ENCODE measurements at places on chromosomes 5 and 9. TPM values are rescaled to one million over a fixed set of nuclear protein-coding genes. Genes with fewer than 3 reads are reported as not detected.

The CTXN3 gene
- total RNA-seq, result 13.9 TPM

The WDR31 gene
- 2.4 TPM for total RNA-seq

The EPB41L4A gene
- total RNA-seq, result 33.8 TPM

- DNase-seq, result no peak
Observed at GRCh38 chr5:93225748-93226147, 355.3 kb downstream of the NR2F1-AS1 start.

DNA sequence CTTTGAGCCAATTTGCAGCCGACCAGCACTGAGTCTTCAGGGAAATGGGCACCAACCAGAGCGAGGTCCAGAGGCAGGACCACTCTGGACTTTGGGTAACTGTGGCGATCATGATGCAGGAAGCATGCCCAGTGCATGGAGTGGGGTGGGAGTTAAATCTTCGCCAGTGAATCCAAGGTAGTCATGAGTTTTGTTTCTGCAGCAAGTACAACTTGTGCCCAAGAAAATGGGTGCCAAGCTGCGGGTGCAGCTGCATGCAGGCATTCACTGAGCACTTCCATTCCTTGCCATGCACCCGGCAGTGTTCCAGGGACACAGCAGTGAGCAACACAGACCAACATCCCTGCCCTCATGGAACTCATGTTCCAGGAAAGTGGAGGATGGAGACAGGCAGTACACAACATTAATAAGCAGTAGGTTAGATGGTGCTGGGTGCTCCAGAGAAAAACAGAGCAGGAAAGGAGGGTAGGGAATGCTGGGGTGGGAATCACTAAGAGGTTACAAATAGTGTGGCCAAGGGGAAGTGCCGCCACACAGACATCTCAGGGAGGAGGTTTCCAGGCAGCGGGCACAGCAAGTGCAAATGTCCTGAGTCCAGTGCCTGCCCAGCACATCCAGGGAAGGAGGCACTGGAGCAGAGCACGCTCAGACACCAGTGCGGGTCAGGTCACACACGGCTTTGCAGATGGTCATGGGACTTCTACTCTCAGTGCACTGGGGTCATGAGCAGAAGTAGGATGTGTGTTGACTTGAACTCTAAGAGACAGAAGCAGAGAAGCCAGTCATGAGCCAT, 48.2 kb upstream of the LMX1B start:
- DNase-seq, result no peak

- DNase-seq, result no peak
Observed at GRCh38 chr9:14293801-14294200, 20.1 kb downstream of the NFIB start.

- DNase-seq, result no peak
Observed at GRCh38 chr5:111755942-111756381, 1.0 kb downstream of the NREP start.

GRCh38 chr5:77301447-77301883, 91.0 kb downstream of the PDE8B start:
- no peak for DNase-seq

GRCh38 chr9:65449423-65449822, 164.4 kb upstream of the FOXD4L5 start:
- DNase-seq, result no peak

DNA sequence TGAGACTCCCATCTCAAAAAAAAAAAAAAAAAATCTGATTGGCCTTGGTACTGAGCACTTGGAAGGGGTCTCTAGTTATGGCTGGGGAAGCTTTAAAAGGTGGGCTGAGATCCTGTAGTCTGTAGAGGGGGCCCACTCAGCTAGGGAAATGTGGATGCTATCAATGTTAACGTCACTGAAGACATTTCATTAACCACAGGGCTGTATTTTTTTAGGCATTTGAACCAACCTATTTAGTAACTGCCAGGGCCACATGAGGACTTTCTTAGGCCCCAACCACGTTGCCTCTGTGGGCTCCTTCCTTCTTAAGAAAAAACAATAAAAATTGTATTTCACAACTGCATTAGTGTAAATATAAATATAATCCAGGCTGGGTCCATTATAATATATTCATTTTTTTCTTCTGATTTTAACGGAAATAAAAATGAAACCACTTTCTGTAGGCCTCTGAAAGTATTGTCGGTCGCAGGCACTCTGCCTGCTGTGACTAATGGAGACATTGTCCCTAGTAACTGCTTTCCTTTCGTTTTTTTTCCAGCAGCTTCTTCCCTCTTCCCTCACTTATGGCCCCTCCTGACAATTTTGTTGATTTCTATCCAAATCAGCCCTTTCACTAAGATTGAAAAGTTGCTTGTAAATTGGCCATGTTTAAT, 71.6 kb downstream of the GCNT1 start:
- DNase-seq, result no peak

DNA sequence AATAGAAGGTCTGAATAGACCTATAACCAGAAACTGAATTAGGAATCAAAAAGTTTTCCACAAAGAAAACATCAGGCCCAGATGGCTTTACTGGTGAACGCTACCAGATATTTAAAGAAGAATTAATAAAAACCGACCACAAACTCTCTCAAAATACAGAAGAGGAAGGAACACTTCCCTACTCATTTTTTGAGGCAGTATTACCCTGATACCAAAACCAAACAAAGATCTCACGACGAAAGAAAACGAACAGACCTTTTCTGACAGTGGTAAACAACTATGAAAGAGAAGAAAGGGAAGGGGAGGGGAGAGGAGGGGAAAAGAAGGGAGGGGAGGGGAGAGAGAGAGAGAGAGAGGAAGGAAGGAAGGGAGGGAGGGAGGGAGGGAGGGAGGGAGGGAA, 13.5 kb downstream of the B4GALT1 start:
- DNase-seq, result no peak

- no peak for DNase-seq
Observed at GRCh38 chr5:167633931-167634341, 657.5 kb upstream of the WWC1 start.

DNA sequence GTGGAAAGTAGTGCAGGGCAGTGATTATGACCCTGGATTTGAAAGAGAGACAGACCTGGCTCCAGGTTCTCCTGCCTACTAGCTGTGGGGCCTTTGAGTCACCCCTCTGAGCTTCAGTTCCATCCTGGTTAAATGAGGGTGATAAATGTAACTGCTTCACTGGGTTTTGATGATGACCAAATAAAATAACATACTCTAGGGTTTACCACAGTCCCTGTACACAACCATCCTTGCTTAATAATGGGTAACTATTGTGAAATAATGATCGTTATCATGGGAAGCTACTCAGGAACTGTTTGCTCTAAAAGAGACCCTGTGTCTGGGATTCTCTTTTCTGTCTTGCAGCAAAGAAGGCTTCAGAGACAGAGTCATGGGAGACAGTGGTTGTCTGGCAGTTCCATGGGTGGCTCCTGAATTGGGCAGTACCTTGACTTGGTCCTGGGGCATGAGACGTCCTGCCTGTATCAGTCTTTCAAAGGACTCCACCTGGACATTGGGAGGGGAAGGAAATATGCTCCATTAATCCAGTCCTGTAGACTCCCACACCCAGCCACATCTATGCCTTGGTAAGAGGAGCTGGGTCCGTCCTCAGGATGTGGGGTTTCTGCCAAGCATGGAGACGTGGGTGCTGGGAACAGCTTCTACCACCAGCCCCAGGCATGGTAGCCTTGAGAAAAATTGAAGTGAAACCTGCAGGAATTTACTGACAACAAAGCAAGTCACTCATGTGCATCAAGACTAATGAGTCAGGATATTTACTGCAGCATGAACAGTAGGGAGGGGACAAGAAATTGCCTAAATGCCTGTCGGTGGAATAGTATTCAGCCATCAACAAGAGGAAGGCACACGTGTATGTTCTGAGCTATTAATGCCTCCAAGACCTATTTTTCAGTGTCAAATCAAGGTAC, 23.4 kb downstream of the AKNA start:
- DNase-seq, result no peak

Measured in frontal cortex (tissue), 4 donors.